ENCODE measurements at places on chromosomes 5 and 9.

GRCh38 chr9:134630393-134630790 is 11.2 kb upstream of the COL5A1 start:
- no peak for DNase-seq

- DNase-seq = peak; percentile 82
Measured at GRCh38 chr9:91775011-91775707, 174.9 kb downstream of the ROR2 start.

DNA sequence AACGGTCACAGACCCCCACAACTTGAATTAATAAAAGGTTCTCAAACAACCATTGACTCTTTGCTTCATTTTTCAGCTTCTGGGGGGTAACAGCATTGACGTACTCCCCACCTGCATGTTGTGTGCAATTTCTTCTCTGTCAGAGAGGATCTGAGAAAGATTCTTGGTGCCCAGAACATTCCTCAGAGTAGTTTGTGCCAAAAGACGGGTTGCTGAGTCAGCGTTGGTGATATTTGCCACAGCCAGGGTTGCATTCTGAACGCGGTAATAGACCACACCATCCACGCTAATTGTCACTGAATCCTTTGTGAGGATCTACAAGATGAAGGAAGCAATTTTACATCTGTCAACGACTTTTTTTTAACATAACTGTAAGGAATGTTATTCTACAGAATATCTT is 21.0 kb downstream of the STOM start:
- no peak for DNase-seq

DNA sequence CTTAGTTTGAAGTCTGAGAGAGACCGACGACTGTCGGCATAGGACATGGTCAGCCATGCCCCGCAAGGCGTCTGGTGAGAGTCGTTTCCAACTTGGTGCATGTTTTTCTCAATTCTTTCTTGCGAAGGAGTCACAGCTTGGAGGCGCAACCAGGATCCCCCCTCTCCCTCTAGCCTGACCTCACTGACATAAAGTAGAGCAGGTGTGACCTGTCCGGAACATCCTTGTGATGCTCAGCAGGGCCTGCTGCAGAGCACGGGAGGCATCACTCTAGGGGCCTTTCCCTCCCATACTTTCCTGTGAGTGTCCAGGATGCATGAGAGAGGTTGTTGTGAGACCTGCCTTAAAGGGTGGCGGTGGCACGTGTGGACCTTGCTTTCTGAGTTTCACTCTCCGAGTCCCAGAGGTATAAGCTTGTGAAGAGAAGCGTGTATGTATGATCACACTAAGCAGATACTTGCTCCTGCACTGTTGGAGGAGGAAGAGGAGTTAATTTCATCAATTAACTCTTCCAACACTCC is 5.0 kb downstream of the TENT4A start:
- DNase-seq = no peak

DNA sequence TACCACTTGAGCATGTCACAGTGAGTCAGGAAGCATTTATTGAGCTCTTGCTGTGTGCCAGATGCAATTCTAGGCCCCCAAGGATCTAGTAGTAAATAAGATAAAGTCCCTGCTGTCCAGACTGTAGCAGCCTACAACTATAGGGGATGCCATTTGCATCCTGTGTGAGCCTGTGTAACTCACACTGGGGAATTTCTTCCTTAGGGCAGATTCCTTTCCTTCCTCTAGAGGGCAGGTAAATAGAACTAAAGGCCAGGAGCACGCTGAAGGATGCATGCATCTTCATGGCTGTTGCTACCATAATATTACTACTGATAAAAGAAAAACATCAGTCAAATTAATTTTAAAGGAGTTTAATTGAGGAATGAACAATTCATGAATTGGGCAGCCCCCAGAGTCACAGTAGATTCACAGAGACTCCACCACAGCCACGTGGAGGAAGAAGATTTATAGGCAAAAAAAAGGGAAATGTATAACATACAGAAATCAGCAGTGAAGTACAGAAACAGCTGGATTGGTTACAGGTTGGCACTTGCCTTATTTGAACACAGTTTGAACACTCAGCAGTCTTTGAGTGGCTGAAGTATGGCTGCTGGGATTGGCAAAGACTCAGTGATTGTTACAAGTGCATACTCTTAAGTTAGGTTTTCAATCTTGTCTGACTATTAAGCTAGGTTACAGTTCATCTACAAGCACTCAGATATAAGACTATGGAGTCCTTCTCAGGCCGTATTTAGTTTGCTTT is 98.9 kb downstream of the ACTL7B start:
- no peak for DNase-seq

- DNase-seq = no peak
Measured at GRCh38 chr5:110738503-110738811, 350 bp upstream of the SLC25A46 start.

GRCh38 chr9:81851340-81851739 is 76.9 kb upstream of the SPATA31D4 start:
- DNase-seq = no peak

- DNase-seq = no peak
Measured at GRCh38 chr5:18900644-18901043, 1087.4 kb downstream of the CDH18 start.

DNA sequence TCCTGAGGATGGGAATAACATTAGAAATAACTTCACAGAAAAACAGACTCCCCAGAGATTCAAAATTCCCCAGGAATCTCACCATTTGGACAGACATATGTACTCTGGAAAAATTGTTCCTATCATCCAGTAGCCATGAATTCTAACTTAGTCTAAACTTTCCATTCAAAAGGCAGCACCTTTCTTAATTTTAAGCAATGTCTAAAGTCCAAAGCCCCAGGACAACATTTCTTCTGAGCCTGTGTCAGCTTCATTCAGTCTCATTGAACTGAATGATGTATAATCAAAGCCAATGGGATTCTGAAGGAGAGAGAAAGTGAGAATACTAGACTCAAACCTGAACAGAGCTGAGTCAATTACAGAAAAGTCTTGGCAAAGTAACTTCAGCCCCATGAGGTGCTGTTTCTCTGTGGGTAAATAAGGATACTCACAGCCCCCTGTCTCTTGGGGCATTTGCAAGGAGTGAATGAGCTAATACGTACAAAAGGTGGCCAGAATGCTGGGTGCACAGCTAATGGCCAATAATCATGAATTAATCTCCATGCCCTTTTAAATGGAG is 140.6 kb downstream of the SEMA5A start:
- DNase-seq = no peak

- DNase-seq = no peak
Measured at GRCh38 chr9:119544492-119544891, 175.3 kb upstream of the BRINP1 start.

DNA sequence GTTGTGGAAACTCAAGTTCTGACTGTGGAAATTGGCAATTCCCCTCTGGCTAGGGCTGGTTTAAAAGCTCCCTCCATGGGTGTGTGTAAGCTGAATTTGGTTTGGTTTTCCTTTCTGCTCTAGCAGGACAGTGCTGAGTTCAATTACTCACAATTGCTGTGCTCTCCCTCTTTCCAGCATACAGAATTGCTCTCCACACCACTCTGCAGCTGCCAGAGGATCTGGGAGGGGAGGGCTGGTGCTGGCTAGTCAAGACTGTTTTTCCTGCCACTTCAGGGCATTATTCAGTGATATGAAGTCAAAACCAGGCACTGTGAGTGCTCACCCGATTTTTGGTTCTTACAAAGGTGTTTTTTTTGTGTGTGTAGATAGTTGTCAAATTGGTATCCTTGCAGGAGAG is 336.9 kb upstream of the SLC24A2 start:
- DNase-seq = no peak

GRCh38 chr9:126326228-126327005 is at the start of gene MVB12B:
TSS of gene MVB12B (plus strand) at chr9:126326829. CDS start at chr9:126326930, 101 bp downstream.
- peak; percentile 75 for DNase-seq

- no peak for DNase-seq
Measured at GRCh38 chr9:111886983-111887718, 9.5 kb upstream of the UGCG start.

DNA sequence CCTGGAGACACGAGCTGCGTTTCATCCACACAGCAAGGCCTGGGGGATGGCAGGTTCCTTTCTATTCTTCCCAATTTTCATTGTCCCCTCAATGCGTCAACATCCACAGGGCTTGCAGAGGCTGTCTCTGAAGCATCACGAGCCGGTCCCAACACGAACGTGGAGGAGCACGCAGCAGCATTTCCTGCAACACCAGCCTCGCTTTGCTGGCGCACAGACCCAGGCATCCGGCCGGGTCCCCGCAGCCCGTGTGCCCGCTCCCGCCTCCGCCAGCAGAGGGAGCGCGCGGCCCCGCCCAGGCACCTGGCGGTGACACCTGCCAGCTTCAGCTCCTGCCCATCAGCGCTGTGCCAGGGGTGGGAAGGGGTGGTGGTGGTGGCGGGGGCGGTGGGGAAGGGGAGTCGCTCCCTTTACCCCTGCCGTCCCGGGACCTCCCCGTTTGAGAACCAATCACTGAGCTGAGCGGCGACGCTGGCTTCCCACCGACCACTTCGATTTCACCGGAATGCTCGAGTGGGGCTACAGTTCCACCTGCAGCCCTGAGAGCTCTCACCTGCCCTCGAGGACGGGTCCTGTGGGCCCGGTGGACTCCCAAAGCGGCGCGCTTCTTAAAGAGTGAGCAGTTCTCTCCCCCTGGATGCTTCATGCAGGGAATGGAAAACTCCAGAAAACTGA is 464.5 kb downstream of the ICE1 start:
- peak; percentile 58 for DNase-seq

GRCh38 chr9:23739753-23740152 is 86.3 kb downstream of the ELAVL2 start:
- DNase-seq = no peak

- no peak for DNase-seq
Measured at GRCh38 chr5:97097326-97098230, 44.8 kb downstream of the LIX1 start.

- no peak for DNase-seq
Measured at GRCh38 chr5:169178754-169179153, 122.2 kb downstream of the SLIT3 start.

DNA sequence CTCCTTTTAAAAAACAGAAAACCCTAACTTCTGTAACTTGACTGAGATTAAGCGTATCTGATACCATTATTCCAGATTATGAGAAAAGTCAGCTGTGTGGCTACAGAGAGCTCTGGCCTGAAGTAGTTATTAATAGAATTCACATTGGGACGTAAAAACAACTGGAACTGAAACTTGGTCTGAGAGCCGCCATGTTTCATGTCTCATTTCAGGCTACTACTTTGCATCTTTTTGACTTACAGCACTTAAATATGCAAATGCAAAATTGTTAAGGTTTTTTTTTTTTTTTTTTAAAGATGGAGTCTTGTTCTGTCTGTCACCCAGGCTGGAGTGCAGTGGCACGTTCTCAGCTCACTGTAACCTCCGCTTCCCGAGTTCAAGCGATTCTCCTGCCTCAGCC is 25.2 kb downstream of the MAP3K1 start:
- DNase-seq = no peak

GRCh38 chr5:178625679-178626483 is 969 bp downstream of the CLK4 start:
- no peak for DNase-seq

DNA sequence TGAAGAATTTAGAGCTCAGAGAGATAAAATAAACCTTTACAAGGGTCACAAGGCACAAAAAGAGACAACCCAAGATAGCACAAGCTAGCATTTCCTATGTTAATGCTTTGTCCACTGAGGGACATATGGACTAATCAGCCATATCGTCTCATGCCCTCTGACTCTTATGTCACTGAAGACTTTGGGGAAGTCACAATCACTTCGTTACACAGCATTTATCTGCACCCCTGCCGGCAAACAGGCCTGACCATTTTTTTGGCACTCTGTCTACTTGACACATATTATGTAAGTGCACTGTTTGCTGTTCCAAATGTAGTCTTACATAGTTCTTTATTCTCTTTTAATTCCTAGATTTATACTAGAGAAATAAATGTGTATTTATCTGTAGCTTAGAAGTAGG is 13.9 kb upstream of the BNC2 start:
- DNase-seq = no peak

- no peak for DNase-seq
Measured at GRCh38 chr9:15606643-15607472, 54.0 kb downstream of the CCDC171 start.

- DNase-seq = no peak
Measured at GRCh38 chr5:5826911-5827310, 404.4 kb downstream of the ICE1 start.

DNA sequence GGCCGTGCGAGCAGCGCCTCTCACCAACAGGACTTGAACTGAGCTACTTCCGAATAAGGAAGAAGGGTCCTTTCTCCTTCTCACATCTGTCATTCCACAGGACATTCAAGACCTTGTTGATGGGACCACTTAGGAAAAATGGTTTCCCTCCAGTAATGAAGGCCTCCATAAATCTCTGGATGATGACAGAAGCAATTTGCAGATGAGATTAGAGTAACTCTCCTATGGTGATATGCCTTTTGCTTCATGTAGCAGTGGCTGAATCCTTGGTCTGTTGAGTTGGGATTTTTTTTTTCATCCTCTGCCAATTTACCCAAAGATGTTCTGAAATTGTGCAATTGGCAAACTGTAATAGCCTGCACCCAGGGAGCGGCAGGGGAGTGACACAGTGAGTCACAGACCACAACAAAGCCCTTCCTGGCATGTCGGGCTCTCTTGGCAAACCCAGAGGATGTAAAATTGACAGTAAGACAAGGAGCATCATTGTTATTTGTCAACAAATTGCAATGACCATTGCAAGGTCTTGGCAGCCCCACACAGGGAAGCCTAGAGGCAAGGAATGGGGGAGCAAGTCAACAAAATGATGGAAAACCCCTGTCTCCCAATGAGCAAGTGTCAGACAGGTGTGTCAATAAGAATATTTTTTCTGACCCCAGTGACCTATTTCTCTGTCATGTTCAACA is 275.9 kb downstream of the ACTL7B start:
- DNase-seq = no peak

DNA sequence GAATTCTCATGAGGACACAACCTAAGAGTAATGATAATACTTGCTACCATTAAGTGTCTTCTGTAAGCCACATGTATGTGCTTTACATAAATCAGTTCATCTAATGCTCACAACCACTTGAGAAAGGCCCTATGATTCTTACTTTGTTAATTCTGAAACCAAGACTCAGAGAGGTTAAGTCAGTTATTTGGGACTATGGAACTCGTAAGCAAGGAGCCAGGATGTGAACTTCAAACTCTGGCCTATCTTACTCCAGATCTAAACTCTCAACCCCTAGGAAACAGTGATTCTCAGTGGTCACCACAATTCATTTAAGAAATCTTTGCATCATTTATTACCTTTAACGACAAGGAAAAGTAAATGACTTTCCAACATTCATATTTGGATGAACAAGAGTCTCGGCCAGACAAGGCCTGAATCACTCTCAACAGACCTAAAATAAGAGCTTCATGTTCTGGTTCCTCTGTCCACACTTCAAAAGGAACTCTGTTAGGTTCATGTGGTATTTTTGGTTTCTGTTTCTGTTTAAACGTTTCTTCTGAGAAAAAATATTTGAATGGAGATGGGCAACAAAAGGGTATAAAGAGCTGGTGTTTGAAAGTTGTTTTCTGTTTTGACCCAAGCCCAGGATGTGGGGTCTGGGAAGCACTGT is 104.8 kb downstream of the LPAR1 start:
- DNase-seq = no peak

- no peak for DNase-seq
Measured at GRCh38 chr5:154740957-154741356, 14.2 kb upstream of the LARP1 start.

DNA sequence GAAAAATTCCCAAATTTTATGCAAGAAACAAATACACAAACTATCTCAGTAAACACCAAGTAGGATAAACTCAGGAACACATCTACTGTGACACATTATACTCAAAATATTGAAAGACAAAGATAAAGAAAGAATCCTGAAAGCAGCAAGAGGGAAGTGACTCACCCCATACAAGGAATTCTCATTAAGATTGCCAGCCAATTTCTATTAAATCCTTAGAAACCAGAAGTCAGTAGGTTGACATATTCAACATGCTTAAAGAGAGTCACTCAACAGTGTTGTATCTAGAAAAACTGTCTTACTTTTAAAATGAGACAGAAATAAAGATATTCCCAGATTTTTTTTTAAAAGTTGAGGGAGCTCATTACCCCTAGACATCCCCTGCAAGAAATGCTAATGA is 15.5 kb downstream of the SPATA31E1 start:
- DNase-seq = no peak

Data from nephron progenitor cell (in vitro differentiated cells).